ENCODE measurements at places on chromosomes 11 and 22.

GRCh38 chr22:41350087-41350486 is 31.7 kb upstream of the TEF start:
- DNase-seq = no peak

DNA sequence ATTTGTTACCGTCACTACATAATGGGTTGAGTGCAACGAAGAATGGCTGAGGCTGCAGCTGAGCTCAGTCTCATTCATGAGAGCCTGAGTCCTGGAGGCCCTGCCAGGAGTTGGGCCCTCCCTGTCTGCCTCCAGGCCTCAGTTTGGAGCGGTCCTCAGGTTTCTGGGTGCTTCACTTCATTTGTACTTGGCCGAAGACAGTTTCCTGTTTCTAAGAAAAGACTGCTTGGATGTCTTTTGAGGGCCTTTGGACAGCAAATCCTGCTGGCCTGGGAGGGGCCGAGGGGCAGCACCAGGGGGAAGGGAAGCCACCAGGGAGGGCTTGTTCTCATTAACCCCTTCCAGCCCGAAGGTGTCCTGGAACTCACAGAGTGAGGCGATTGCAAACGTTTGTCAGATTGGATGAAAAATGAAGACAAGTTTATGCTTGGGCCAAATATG is 163.1 kb downstream of the ETS1 start:
- peak; percentile 88 for DNase-seq

GRCh38 chr11:84947970-84948580 is 679.1 kb downstream of the DLG2 start:
- DNase-seq = no peak

- no peak for DNase-seq
Observed at GRCh38 chr11:29063630-29064361, 953.0 kb downstream of the KCNA4 start.

DNA sequence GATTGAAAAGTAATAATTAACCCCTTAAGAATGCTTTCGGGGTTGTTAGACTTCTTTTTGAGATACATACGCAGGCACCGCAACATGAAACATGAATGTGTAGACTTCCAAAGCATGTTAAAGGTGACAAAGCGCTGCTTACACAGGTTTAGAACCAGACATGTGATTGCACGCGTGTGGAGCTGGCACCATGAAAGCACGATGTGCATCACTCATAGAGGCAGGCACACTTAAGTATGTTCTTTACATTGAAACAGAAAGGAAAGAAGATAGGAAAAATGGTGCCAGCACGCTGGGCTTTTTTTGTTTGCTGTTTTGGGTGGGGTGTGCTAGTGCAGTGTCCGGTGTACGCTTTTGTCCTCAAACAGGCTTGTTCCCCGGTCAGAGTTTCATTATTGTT is 83.6 kb upstream of the PPARA start:
- no peak for DNase-seq

DNA sequence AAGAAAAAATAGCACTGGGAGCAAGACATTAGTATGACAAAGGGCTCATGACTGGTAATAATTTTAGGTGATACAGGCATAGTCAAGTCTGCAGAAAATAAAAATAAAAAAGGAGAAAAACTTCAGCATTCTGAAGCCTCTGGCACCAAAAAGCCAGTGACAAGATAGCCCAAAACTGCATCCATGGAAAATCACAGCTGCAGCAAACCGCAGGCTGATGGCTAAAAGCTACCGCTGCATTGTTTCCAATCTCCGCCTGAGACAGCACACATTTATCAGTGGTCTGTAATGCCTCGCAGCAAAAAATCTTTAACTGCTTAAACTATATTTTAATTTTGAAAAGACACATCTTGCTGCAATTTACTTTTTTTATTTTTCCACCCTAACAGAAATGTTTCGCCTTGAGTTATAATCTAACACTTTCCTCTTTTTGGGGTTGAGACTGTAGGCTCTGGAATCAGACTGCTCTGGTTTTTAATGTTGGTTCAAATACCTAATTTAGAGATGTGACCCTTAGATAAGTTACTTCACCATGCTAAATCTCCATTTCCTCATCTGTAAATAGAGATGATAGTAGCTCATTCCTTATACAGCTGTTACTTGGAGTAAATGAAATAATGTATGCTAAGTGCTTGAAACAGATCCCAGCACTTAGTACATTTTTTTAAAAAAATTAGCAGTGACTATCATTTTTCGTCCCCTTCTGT is 42.0 kb upstream of the FIBIN start:
- DNase-seq = peak; percentile 45

DNA sequence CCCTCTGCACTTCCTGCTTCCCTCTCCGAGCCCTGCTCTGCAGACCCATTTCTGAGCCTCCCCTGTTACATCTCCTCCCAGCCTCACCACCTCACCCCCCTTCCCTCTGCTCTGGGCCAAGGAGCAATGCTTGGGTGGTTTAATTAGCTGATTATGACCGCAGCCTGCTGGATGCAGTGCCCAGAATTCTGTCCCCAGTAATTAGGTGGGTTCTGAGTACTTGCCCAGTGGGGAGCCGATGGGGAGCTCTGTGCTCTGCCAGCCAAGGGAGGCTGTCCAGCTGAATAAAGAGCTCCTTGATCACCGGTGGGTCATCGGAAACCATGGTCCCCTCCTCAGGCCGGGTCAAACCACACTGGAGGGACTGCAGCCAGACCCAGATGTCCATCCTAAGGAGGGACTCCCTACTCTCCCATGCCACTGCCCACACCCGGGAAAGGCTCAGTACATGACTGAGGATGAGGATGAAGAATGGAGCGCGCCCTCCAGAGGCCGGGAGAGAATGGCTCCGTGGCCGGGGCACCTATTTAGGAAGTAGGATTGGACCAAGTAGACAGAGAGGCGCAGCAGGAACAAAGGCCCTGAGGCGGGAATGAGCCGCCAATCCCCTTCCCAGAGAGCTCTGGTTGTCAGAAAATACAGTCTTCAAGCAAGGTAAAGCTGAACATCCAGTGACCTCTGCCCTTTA is 9.1 kb downstream of the ARRB1 start:
- no peak for DNase-seq

- no peak for DNase-seq
Observed at GRCh38 chr11:126990716-126991480, 9.7 kb downstream of the KIRREL3 start.

DNA sequence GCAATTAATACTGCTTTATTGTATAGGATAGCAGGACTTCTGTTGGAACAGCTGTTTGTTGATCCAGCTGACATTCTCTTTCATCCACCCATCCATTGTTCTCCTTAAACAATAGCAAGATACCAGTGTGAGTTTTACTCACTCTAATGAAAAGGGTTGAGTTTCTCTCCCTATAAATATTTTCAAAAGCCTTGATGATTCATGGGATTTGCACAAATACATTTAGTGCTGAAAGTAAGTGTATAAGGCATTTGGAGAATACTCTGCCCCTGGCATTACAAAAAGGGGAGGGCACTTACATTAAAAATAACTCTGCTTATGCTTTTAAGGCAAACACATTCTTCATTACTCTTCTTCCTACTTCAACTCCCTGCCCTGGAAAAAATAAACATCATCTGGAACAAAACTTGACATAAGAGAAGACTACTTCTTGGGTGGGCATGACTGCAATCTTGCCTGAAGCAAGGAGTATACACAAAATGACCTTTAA is 634.9 kb downstream of the METTL15 start:
- DNase-seq = peak; percentile 2

Measured in tongue (tissue), 3 donors.